SJCRH30 (cell line): ENCODE measurements at places on chromosomes 16 and 17. TPM values are rescaled to one million over a fixed set of nuclear protein-coding genes. Genes with fewer than 3 reads are reported as not detected.

GP1BA gene
- total RNA-seq, result not detected in 2 replicates

- no peaks in the 10 kb centered on the region for H3K4me1 ChIP-seq
- no peaks in the 10 kb centered on the region for H3K27me3 ChIP-seq
- no peak for DNase-seq
- no peaks in the 10 kb centered on the region for H3K36me3 ChIP-seq
Measured at GRCh38 chr16:84110527-84110926, 6.2 kb downstream of the MBTPS1 start.

- no peak overlapping the region for H3K4me3 ChIP-seq
- DNase-seq, result no peak
- no peaks in the 10 kb centered on the region for H3K36me3 ChIP-seq
- peaks cover 9% of the 10 kb centered on the region; the same call in 1 of the 2 replicates for H3K27me3 ChIP-seq
Measured at GRCh38 chr16:51419768-51420167, 268.7 kb upstream of the SALL1 start.

DNA sequence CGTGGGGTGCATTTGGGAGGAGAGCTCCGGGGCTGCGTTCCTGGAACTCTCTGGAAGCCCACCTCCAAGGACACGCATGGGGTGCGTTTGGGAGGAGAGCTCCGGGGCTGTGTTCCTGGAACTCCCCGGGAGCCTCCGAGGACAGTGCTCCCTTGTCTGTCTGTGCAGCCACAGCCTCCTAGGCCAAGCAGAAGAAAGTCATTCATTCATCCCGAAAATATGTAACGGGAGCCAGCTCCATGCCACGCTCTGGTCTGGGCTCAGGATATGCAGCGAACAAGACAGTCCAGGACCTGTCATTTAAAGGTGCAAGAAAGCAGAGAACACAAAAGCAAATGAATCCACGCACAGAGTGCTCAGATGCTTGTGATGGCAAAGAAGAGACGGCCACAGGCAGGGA, 7.9 kb downstream of the ENPP7 start:
- H3K4me3 ChIP-seq, result no peak overlapping the region
- H3K27me3 ChIP-seq, result peaks cover 39% of the 10 kb centered on the region
- H3K36me3 ChIP-seq, result no peaks in the 10 kb centered on the region

DNA sequence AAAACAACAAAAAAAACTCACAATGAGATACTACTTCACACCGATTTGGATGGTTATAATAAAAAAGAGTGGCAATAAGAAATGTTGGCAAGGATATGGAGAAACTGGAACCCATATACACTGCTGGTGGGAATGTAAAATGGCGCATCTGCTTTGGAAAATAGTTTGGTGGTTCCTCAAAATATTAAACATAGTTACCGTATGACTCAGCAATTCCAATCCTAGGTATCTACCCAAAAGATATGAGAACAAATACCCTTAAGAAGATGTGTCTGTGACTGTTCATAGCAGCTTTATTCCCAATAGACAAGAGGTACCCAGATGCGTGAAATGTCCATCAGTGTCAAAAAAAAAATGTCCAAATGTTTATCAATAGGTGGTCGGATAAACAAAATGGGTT, 7.2 kb downstream of the CPPED1 start:
- no peaks in the 10 kb centered on the region for H3K27me3 ChIP-seq
- no peak for DNase-seq
- no peak overlapping the region for H3K4me3 ChIP-seq
- H3K27ac ChIP-seq, result no peak overlapping the region
- H3K4me1 ChIP-seq, result no peaks in the 10 kb centered on the region

DNA sequence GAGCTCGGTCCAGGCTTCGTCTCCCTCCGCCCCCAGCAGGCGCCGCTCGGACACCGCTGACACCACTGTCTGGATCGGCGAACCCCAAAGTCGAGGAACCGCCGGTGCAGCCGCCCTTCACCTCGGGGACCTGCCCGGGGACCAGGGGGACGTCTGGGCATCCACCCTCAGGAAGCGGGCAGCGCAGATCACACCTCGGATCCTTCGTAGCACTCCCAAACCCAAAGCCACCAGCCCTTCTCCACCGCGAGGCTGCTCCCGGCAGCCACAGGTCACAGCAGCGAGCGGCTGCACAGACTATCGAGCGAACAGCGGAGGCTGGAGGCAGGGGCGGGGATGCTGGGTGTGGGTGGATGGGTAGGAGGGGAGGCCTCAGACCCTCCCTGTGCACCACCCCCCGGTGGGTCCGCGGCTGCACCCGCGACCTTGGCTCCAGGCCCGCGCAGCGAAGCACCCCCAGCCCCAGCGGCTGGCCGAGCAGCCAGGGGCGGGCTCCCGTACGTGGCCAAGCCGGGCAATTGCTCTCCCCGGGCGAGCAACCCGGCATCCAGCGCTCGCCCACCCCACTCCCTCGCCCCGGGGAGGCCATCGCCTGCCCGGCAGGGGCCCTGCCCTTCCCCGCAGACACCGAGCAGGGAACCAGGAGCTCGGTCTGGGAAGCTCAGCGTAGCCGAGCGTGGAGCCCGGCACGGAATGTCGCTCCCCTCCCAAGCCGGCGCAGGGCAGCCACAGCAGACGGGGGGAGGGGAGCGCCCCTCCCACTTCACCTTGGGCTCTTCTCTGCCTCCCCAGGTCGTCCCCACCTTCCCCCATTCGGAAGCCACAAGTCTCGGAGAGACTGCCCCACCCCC, 1.0 kb downstream of the SDK2 start:
- peaks cover 9% of the 10 kb centered on the region; the same call in 1 of the 2 replicates for H3K4me1 ChIP-seq
- H3K27ac ChIP-seq, result peak overlapping the region; percentile 32; the same call in 1 of the 2 replicates
- no peaks in the 10 kb centered on the region for H3K36me3 ChIP-seq
- peak; percentile 81 for DNase-seq

IRX3 gene
- 14.1 and 18.2 TPM in 2 replicates for total RNA-seq

GRCh38 chr17:49596613-49597244, 21.1 kb downstream of the NXPH3 start:
- no peak overlapping the region for H3K27ac ChIP-seq
- no peak overlapping the region for H3K4me3 ChIP-seq
- no peaks in the 10 kb centered on the region for H3K27me3 ChIP-seq

GRCh38 chr17:9479964-9480363, 95.7 kb downstream of the STX8 start:
- H3K4me3 ChIP-seq, result no peak overlapping the region
- H3K36me3 ChIP-seq, result no peaks in the 10 kb centered on the region
- H3K4me1 ChIP-seq, result no peaks in the 10 kb centered on the region
- no peak for DNase-seq

DNA sequence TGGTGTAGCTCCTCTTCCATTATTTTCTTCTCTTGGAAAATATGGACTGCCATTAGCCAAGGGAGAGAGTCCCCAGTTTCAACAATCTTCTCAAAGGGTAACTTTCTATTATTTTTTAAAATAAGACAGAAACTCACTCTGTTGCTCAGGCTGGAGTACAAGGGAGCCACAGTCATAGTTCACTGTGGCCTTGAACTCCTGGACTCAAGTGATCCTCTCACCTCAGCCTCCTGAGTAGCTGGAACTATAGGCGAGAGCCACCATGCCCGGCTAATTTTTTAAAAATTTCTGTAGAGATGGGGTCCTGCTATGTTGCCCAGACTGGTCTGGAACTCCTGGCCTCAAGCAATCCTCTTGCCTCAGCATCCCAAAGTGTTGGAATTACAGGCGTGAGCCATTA, 13.1 kb downstream of the COG4 start:
- no peak overlapping the region for H3K27ac ChIP-seq
- DNase-seq, result no peak
- no peaks in the 10 kb centered on the region for H3K4me1 ChIP-seq
- H3K4me3 ChIP-seq, result no peak overlapping the region

- peak; percentile 44 for DNase-seq
- H3K4me1 ChIP-seq, result peaks cover 15% of the 10 kb centered on the region
Measured at GRCh38 chr17:13917634-13918033, 151.7 kb upstream of the COX10 start.

DNA sequence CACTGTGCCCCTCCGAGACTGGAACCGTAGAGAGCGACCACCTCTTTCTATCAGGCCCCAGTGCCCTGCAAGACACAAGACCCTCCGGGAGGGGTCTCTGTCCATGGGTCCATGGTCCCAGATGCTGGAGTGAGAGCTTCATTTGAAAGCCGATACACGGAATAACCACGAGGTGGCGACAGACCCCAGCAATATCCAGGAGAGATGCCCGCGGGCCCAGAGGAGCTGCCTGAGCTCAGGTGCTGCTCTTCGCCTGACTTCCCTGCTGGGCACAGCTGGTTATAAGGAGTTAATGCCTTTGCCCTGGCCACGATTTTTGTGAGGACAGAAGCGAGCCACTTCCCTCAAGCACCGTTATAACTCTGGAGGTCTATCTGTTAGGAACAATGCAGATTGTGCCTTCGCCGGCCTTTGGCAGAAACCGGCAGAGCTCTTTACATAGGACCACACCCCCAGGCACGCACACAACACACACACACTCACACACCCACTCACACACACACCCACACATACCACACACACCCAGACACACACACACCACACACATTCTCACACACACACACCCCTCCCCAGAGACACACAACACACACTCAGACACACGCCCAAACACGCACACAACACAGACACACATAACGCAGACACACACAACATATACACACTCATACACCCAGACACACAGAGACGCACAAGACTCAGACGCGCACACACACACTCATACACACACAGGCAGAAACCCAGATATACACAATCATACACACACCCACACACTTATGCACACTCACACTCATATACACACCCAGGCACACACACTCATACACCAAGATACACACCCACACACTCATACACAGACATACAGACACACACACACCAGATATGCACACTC, 436.4 kb downstream of the SOX9 start:
- H3K4me1 ChIP-seq, result no peaks in the 10 kb centered on the region
- no peak overlapping the region for H3K27ac ChIP-seq
- no peaks in the 10 kb centered on the region for H3K36me3 ChIP-seq

DNA sequence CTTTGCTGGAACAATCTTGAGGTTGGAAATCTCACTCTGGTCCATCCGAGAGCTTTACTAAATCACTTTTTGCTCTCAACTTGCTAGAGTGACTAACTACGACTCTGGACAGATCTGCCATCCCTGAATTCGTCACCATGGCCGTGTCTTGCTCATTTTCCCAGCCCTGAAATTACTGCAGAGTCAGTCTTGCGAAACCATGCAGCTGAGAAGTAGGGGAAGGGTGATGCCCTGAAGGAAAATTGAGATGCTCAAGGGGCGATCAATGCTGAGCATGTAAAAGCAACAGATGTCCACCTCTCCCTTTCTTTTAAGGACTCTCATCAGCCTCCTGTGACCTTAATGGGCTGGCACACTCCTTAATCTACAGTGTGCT, 18.8 kb downstream of the PCTP start:
- no peak overlapping the region for H3K27ac ChIP-seq
- H3K4me1 ChIP-seq, result no peaks in the 10 kb centered on the region; the same call in 1 of the 2 replicates

ZDHHC1 gene
- total RNA-seq, result 0.10 TPM in 1 of 2 replicates, not detected in the other

DNA sequence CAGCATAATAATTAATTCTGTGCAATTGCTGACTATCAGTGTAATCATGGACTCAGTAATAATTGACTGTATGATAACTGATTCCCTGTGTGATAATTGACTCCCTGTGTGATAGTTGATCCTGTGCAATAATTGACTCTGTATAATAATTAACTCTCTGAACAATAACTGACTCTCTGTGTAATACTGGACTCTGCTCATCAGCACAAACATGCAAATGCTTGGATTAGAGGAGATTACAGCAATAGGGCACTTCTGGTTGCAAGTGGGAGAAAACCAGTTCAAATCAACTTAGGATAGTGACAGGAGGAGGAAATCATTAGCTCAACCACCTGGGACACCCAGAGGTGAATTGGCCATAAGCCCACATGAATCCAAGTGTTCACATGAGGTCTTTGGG, 582.1 kb downstream of the RBFOX1 start:
- H3K27ac ChIP-seq, result no peak overlapping the region
- H3K4me1 ChIP-seq, result no peaks in the 10 kb centered on the region
- H3K27me3 ChIP-seq, result no peaks in the 10 kb centered on the region
- no peak for DNase-seq

NLGN2 gene
- 5.0 and 6.8 TPM in 2 replicates for total RNA-seq

GRCh38 chr17:57995076-57995956, 7.3 kb upstream of the VEZF1 start:
- peak; percentile 66 for DNase-seq
- peaks cover 35% of the 10 kb centered on the region for H3K4me1 ChIP-seq
- no peak overlapping the region for H3K4me3 ChIP-seq
- no peak overlapping the region for H3K27ac ChIP-seq

GRCh38 chr16:12245921-12246720, 269.6 kb downstream of the SNX29 start:
- no peak for DNase-seq
- H3K27ac ChIP-seq, result no peak overlapping the region
- peaks cover 5% of the 10 kb centered on the region for H3K4me1 ChIP-seq
- H3K36me3 ChIP-seq, result no peaks in the 10 kb centered on the region

PHB1 gene
- total RNA-seq, result 240 and 249 TPM in 2 replicates

DNA sequence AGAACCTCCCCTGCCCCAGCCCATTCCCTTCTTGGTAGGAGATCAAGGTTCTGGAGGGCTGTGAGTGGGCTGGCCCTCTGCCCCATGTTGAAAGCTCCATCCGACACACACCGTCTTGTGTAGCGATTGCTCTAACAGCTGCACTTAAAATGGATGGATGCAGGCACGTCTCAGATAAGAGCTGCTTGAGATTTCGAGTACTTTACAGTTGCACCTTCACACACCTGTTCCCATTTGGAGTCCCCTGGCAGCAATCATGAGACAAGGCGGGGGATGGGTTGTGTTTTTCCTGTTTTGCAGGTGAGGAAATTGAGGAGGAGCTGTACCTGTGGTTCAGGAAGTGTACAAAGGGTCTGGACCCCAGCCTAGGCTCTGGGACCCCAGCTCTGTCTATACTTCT, 25.6 kb upstream of the TAC4 start:
- no peaks in the 10 kb centered on the region; the same call in none of the 2 replicates for H3K4me1 ChIP-seq
- 0 out of 2 replicates have a peak, but pooled peaks cover 5% of the 10 kb centered on the region for H3K27me3 ChIP-seq
- no peaks in the 10 kb centered on the region for H3K36me3 ChIP-seq
- no peak overlapping the region for H3K4me3 ChIP-seq
- no peak for DNase-seq

GRCh38 chr17:4540224-4540651, 14.9 kb downstream of the MYBBP1A start:
- no peaks in the 10 kb centered on the region for H3K36me3 ChIP-seq
- no peak for DNase-seq
- no peak overlapping the region for H3K4me3 ChIP-seq
- no peaks in the 10 kb centered on the region for H3K27me3 ChIP-seq

WSCD1 gene
- 99.1 and 101 TPM in 2 replicates for total RNA-seq

PTX4 gene
- not detected in 2 replicates for total RNA-seq

DNA sequence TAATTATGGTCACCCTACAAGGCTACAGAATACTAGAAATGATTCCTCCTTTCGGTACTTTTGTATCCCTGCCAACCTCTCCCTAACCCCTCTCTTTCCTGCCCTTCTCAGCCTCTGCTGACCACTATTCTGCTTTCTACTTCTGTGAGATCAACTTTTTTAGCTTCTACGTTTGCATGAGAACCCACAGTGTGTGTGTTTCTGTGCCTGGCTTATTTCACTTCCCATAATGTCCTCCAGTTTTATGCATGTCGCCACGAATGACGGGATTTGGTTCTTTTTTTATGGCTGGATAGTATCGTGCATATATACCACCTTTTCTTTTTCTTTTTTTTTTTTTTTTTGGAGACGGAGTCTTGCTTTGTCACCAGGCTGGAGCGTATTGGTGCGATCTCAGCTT, 92.1 kb downstream of the RAP1GAP2 start:
- H3K4me3 ChIP-seq, result no peak overlapping the region
- H3K4me1 ChIP-seq, result peaks cover 19% of the 10 kb centered on the region
- DNase-seq, result no peak
- H3K27me3 ChIP-seq, result no peaks in the 10 kb centered on the region

PDIA2 gene
- 0.18 and 0.38 TPM in 2 replicates for total RNA-seq

- H3K4me1 ChIP-seq, result peaks cover 9% of the 10 kb centered on the region; the same call in 1 of the 2 replicates
- H3K4me3 ChIP-seq, result no peak overlapping the region
- H3K36me3 ChIP-seq, result no peaks in the 10 kb centered on the region
- H3K27me3 ChIP-seq, result no peaks in the 10 kb centered on the region
Measured at GRCh38 chr17:35295686-35296085, 52.8 kb downstream of the SLFN5 start.

OTOP3 gene
- total RNA-seq, result not detected in 2 replicates
